ENCODE measurements at places on chromosomes 4 and X.

DNA sequence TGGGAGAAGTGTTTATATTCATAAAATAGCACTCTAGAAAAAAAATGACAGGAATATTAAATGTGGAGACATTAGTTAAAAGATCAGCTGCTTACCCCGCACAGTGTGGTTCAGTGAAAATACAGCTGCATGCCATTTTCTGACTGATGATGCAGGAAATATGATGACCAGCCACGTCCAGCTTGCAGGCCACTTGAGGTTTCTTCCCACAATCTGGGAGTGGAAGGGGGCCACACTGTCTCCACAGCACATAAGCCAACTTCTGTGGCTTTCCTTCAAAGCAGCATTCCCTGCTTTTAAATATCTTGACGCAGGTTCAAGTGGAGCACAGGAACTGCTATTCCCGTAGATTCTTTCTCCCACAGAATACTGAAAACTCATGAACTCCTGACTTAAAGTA, 173.4 kb upstream of the GALNT7 start:
- no peak for DNase-seq

DNA sequence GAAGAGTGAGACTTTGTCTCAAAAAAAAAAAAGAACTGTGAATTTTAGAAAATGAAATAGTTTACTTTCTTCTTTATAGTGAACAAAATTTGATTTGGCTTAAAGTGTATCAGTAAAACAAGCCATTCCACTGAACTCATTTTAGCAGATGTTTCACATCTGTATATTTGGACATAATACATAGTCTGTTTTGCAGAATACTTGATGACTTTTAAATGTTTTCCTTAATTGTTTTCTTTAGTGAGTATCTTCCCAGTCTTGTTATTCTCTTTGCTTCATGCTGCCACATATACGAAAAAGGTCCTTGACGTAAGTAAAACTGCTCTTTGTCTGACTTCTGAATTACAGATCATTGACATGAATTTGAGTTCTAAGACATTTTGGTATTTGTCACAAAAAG, 8.3 kb downstream of the TMEM33 start:
- DNase-seq: no peak

DNA sequence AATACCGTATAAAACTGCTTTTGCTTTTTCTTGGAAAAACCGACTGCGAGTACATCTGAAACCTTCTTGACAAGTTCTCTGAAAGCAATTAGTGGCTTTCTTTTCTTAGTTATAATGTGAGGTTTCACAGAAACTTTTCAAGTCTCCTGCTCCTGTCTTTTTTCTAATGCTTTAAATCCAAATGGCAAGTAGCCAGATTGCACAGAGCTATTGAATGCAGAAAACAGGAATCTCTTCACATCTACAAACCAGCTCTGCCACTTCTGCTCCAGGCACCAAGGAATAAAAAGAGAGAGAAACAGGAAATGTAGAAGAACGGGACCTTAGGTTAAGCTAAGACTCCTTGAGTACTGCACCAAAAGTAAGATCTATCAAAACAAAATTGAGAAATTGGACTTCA, 267.3 kb upstream of the TET2 start:
- DNase-seq: no peak

GRCh38 chr4:86603311-86603885, 9.3 kb downstream of the PTPN13 start:
- DNase-seq: no peak

DNA sequence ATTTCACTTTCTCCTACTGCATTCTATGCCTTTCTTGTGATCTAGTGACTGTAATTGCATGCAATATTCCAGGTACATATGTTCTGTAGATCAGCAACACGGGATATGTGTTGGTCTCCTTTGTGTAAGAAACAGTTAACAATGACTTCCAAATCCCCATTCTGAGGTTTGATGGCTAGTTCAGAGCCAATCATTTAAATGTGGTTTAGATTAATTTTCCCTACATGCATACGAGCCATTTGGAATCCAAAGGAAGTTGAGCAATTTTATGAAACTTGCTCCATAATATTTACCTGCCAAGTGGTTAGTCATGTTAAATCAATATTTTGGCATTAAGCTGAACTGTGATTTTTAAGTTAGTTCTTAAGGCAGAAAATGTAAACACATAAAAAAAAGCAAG, 172.8 kb upstream of the DCAF12L2 start:
- no peak for DNase-seq

All from heart left ventricle (tissue), 16 donors.